Brain microvascular endothelial cell (primary cell): ENCODE measurements at places on chromosomes 12 and 14.

DNA sequence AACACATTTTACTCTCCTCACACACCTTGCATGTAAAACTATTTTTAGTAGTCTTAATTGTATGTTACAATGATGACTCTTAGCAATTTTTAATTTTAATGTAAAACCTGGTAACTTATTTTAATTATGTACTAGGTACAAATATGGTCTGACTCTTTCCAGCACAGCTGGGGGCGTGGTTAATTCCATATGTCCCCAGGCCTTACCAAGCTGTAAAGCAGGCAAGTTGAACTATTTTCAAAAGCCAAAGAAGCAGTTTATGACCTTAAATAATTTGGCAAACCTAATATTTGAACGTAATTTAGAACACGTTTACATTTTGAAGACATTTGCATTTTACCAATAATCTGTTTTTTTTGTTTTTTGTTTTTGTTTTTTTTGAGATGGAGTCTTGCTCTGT is 9.3 kb upstream of the ACOT6 start:
- no peak for DNase-seq

DNA sequence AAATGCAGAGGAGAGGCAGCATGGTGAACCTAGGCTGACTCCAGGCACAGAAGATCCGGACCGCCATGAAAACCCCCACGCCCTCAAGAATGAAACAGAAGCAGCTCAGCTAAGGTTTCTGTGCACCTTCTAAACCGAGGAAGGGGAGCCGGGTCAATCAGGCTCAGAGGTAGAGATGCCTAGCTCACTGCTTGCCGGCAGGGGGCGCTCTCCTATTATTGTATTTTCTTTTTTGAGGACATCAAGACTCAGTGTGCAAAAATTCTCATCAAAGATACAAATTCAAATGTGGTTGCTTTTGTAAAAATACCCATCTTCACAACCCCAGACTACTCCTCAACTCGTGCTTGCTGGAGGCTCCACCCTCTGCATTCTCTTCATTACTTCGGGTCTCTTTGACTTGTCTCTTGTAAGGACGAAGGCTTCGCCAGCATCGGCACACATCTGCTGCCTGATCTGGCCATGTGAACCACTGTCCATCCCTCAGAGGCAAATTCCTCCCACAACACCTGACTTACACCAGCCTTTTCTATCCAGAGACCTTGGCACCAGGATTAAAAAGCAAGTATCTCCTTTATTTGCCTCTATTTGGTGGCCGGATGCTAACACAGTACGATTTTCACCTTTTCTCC is 33.4 kb upstream of the RNASE3 start:
- DNase-seq = peak; percentile 42

- DNase-seq = peak; percentile 51
These were observed 23.5 kb upstream of the C12orf50 start for GRCh38 chr12:88052686-88053085.

- peak; percentile 55 for DNase-seq
These were observed 1.4 kb downstream of the AKT1 start for GRCh38 chr14:104794099-104794498.

- DNase-seq = peak; percentile 16
These were observed 8.8 kb downstream of the SMOC1 start for GRCh38 chr14:69887740-69888657.

DNA sequence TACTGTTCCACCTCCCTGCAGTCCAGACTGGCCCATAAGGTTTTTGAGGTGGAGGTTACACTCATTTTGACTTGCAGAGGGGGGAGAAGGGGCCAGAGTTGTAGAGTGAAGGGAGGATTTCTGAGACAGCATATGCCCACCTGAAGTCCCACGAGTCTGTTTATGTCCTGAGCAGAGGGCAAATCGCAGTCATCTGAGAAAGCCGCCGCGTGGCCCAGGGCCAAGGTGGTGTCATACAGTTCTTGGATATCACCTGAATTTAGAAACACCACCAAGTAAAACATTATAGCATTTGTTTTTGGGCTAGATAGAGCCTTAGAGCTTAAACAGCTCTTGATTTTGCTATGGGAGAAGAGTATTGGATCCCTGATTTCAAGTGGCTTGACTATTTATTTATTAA is 30.9 kb downstream of the TDG start:
- DNase-seq = no peak

DNA sequence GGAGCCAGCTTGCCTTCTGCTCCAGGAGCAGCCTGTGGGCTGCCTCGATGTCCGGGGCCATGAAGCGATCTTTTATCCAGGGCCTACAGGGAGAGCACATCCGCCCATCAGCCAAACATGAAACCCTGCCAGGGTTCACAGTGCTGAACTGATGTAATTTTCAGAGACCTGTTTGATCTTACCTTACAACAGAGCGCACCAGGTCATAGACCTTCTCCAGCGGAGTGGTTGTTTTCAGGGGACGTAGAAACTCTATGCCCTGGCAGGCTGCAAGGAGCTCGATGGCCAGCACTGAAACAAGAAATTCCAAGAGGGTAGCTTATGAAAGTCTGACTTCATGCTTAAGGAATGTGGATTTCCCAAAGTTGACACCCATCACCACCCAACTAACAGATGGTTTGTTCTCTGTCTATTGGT is 19.7 kb downstream of the HAL start:
- no peak for DNase-seq
